ENCODE measurements at places on chromosomes 7 and 10.
A peak's percentile ranks its signal among the peaks of the same experiment; 100 is the strongest.

DNA sequence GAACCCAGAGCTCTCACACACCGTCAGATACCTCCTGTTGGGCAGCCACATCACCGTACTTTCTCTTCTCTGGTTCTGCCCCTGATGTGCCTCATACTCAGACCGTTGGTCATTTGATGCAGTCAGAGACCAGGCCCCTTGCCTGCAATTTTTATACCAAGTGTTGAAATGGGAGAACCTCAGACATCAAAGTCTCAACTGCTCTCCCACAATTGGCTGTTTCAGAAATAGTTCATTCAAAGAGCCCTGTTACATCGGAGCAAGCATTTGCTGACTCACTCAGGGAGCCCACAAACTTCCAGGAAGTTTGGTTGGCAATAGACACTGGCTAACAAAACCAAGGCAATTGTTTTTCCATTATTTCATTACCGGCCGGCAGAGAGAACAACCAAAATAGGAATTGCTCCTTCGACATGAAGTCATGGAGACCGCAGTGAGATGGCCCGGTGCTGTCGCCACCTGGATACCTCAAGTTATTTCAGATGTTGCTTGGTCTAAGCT lies 33.5 kb upstream of the ADAM12 start:
- no peak for DNase-seq

DNA sequence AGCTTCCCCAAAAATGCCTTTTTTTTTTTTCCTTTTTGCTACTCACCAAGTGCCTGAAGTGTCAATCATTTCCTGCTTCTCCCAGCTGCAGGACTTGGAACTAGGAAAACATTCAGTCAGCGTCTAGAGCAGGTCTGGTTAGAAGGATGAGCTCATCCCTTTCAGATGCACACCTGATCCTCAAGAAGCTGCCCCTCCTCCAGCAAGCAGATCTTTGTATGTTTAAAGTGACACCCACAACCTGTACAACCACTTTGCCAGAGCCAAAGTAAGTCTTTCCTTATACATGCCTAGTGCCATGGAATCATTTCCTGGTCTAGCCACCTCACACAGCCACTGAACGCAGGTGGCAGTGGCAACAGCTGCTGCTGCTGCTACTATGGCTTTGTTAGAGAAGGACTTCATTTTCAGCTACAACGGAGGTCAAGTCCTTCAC lies 10.4 kb upstream of the USP54 start:
- no peak for DNase-seq

GRCh38 chr7:1907751-1908365 lies 237.8 kb downstream of the ELFN1 start:
- no peak for DNase-seq

DNA sequence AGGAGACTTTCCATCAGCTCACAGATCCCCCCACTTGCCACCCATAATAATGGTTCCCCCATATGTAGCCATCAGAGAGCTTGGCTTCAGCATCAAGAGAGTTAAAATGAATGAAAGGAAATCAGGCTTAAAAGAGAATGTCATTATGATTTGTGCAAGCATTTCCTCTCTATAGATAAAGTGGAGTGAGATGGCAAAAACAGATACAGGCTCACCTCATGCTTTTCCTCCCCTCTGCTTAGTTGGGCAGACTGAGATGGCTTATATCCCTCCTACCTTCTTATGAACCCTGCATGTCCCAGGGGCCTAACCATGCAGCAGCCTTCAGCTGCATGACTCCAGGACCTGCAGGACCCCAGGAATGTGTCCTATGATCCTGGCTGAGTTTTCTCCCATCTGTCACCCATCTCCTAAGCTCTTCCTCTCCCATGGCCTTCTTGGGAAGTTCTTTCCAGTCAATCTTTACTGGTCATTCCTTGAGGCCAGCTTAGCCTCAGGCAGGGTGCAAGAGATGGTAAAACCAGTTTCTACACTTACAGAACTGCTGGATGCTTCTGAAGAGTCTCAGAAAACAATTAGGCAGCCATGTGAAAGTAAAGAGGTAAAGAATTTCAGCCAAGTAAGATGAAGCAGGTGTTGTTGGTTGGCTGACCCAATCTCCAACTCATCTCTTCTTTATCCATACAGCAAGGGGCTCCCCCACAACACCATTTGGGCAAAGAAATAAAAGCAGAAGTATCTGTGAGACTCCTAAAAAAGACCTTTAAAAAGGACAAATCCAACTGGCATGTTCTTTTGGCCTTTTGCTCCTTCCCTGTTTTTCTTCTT lies 159.7 kb downstream of the RTKN2 start:
- peak; percentile 13 for DNase-seq

- DNase-seq: no peak
Observed at GRCh38 chr7:107870427-107871000, 20.5 kb upstream of the DLD start.

DNA sequence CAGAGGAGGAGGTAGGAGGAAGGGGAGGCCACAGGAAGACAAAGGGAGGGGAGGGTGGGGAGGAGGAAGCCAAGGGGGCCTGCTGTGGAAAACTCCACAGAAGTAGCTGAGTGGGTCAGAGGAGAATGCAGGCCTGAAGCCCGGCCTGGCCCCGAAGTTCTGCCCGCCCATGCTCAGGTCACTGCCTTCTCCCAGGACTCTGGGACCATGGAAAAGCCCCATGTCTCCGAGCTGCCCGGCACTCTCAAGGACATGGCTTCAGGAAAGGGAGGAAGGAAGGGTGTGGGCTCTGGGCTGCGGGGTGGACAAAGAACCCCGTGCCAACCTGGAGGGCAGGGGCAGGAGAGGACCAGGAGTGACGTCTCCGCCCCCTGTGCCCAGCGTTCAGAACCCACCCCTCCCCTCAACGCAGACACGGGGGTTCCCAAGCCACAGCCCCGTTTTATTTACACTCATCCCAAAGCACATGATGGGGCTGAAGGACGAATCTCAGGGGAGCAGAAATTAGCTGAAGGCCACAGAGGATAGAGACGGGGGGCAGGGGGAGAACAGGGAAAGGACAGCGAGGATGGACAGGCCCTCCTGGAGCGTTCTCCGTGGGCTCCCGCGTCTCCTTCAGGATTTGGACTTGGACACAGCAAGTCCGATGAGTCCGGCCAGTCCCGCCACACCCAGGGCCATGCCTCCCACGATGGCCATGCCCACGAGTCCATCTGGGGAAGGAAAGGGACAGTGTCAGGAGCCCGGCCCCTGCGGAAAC lies 1.8 kb upstream of the CLDN15 start:
- no peak for DNase-seq

GRCh38 chr10:130875116-130875515 lies 436.4 kb downstream of the TCERG1L start:
- DNase-seq: no peak

DNA sequence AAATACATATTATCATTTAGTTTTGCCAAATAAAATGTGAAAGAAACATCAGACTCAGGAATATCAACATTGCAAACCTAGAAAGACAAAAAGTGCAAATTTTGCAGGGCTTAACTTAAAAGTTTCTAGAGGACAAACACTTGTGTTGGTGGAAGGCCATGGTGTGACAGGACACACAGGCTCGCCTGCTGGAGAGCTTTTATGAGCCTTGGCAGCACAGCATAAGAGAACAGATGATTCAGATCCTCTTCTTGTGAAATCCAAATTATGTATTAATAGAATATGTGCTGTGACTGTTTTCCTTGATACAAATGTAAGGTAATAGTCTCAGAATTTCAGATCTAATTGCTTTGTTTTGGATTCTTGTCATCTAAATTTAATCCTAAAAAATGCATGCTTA lies 72.9 kb upstream of the ABCB5 start:
- DNase-seq: no peak

- no peak for DNase-seq
Observed at GRCh38 chr7:155467846-155468784, 10.2 kb downstream of the EN2 start.

DNA sequence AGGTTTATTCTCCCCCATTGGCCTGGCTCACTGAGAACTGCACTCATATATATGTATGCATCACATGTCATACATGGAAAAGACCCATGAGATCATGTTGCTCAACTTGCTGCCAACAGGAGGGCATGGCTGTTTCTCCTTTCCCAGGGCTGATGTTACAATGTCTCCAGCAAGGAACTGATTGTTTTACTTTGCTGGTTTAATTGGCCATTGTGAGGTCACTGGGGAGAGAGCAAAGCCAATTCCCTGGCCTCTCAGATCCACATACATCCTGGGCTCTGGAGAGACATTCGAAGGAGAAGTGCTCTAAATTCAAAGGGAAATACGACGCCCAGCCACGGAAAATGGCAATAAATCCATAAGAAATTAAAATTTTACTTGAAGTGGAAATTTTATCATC lies 287.8 kb downstream of the WDR11 start:
- DNase-seq: no peak

DNA sequence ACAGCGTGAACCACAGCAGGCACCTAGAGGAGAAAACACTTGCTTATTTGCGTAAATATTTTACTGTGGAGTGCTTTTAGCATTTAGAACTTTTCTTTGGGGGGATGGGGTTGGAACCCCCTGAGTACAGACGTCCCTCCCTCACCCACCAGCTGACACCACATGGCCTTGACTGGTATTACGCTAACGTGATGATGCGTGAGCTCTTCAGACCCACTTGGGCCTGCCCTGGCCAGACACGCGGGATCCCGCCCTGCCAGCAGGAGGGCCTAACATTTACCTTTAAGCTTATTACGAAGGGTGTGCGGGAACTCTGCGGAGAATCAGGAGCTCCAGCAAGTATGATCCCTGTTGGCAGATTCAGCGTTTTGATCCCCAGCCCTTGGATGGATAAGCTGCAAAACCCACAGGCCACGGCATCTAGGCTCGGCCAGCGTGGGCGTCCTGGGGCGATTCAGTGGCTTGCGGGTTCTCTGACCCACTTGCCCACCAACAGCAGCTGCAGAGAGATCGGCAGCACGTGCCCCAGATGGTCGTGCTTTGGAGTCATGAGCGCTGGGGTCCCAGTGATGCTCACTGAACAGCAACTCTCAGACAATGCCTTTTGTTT lies 545.5 kb upstream of the FOXK1 start:
- no peak for DNase-seq
